Prostate gland (tissue), 2 donors: ENCODE measurements at places on chromosomes 1 and 21.

- no peak for DNase-seq
Measured at GRCh38 chr1:93340090-93340489, 5.6 kb upstream of the DR1 start.

GRCh38 chr1:59560807-59561450, 253.8 kb upstream of the HOOK1 start:
- DNase-seq = no peak

DNA sequence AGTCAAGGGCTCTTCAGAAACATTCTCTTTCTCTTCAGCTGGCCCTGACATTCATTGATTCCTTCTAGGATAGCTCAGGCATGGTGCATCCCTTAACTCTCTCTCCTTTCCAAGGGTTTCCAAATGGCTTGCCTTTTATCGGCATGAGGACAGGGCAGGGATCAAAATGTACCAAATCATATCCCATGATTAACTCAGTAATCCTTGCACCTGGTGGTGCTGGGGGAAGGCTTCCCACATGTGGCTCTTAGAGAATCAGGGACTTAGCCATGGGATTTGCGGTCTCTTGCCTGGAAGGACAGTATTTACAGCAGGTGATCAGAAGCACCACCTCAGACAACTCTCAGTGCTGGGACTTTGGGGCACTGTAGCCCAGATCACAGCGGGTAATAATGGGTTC, 46.2 kb upstream of the EDEM3 start:
- DNase-seq = no peak

DNA sequence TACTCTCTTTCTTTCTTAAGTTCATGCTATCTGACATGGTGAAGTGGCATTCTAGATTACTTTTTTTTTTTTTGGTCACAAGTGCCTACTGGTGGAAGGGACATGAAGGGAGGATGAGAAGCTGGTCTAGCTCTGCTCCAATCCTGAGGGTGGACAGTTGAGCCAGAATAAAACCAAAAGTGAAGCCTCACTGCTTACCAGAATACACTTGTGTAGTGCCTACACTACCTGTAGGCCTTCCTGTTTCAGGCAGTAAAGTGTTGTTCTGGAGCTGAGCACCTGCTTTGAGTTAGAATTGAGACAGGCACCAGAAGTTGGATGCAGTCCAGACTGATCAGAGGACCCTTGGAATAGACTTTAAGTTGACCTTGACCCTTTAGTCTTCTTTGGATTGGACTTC, 40.4 kb upstream of the APOBEC4 start:
- no peak for DNase-seq

DNA sequence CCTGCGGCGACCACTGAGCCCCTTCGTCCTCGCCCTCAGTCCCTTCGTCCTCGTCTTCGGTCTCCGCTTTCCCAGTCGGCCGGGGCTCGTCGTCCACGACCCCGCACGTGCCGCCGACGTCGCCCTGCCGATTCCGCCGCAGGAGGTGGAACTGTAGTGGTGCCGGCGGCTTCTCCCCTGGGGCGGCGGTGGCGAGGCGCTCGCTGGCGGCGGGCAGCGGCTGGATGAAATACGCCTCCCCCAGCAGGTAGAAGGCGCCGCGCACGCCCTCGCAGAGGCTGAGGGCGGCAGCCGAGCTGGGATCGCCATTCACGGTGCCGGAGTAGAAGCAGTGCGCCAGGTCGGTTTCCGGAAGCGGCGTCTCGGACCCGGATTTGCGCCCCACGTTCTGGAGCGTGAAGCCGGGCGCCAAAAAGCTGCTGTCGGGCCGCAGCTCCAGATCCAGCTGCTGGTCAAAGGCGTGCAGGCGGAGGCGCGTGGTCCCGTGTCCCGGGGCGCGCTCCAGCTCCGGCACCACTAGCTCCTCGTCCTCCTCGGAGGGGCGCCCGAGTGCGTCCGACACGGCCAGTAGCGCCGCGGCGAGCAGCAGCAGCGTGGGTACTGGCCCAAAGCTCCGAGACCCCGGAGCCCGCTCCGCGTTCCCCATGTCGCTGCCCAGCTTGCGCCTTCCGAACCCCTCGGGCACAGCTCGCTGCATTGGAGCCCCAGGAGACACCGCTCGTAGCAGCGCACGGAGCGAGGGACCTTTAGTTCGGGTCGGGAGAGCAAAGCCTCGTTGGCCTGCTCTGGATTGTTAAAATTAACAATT, 747 bp downstream of the ADAMTS1 start:
- peak; percentile 26 for DNase-seq
